ENCODE measurements at places on chromosomes 1 and 21. TPM values are rescaled to one million over a fixed set of nuclear protein-coding genes. Genes with fewer than 3 reads are reported as not detected.

The CDC7 gene
- 2.7 TPM for total RNA-seq

GRCh38 chr1:30729901-30730300, 6.5 kb upstream of the MATN1 start:
- DNase-seq, result no peak

DNA sequence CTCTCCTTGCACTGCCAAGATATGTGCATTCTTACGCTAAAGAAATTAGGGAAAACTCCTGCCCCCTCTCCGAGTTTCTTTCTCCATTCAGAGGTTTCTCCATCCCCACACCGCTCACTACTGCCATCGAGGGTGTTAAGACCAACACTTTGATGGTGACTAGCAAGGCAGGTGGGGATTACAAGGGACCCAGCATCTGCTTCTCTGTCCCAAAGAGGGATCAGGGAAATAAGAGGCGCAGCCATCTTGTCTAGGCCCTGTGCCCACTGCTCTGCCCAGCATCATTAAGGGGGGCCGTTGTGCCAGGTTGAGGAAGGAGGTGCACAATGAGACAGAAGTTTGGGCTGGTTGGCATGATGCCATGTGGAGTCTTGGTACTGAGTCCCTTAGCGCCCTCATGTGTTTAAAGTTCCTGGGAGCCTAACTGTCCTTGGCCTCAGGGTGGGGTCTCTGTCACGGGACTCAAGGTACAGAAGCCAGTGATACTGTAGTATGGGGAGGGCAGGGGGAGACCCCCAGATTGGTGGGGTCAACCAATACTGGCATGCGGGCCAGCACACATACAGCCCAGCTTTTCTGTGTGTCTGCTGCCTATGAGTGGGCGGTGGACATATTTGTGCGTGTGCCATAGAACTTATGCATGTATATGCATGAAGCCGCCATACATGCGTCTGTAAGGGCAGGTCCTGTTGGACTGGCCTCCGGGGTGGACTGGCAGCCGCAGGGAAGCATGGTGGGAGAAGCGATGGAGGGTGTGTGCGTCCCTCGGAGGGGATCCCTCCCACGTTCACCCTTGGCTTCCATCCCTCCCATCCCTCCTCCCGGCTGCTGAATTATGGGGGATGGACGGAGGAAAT, 5.5 kb downstream of the EFNA3 start:
- no peak for DNase-seq

DNA sequence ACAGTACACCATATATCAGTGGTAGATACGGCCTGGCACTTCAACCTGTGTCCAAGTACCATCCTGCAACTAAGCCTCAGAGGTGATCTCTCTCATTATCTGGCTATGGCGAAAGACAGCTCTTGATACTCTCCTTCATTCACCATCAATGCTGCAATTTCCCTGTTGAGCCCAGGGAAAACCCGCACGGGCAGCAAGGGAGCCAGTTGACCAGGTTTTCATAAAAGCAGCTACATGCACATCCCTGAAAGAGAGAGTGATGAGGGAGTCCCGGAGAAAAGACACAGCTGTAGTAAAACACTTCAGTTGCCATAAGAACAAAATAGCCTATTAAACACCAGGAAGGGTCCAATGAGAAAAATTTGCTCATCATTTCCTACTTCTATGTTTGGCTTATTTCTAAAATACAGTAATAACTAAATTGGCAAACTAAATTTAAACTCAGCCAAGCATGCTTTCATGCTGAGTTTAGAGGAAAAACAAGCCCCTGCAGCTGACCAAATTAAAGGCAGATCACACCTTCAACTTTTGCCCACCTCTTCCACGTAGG, 68.3 kb downstream of the CAPZB start:
- DNase-seq, result no peak

DNA sequence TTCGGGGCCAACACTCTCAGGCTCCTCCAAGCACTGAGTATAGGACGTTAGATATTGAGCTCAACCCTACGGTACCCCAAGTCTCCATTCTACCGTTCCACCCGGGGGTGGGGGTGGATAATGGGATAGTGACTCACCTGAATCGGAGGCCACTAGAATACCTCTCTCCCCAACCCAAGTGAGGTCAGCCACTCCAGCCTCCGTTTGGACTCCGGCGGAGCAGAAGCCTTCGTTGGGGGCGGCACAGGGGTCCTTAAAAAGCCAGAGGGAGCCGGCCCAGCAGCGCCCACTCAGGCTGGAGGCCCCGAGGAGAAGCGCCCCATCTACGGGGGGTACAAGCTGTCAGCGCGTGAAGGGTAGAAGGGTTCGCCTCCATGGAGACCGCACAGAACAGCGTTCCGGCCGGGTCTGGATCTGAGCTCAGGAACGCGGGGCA, 556 bp downstream of the WDR77 start:
- no peak for DNase-seq

GRCh38 chr1:154301582-154301981, 19.3 kb upstream of the AQP10 start:
- DNase-seq, result no peak
